Fibroblast of lung (primary cell): ENCODE measurements at places on chromosomes 2 and 18. TPM values are rescaled to one million over a fixed set of nuclear protein-coding genes. Genes with fewer than 3 reads are reported as not detected.

DNA sequence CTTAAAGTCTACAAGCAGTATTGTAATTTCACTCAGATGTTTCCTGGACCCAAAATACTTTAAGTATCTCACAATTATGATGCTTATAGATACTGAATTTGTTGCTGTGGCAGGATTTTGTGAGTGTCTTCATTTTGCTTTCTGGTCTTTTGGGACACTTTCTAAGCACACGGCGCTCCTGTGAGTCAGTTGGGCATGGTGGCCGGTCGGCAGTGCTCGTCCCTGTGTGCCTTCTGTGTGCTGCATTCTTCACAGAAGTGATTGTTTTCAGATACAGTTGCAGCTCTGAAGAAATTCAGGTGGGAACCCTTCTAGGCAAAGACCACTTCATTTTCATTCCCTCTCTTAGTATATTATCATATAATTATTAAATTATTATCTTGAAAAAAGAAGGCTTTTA is 273.3 kb downstream of the ZNF407 start:
- no peak overlapping the region for H3K4me3 ChIP-seq
- DNase-seq = no peak
- no peaks in the 10 kb centered on the region for H3K36me3 ChIP-seq
- H3K27ac ChIP-seq = no peak overlapping the region
- H3K27me3 ChIP-seq = no peaks in the 10 kb centered on the region
- no peaks in the 10 kb centered on the region for H3K4me1 ChIP-seq

DNA sequence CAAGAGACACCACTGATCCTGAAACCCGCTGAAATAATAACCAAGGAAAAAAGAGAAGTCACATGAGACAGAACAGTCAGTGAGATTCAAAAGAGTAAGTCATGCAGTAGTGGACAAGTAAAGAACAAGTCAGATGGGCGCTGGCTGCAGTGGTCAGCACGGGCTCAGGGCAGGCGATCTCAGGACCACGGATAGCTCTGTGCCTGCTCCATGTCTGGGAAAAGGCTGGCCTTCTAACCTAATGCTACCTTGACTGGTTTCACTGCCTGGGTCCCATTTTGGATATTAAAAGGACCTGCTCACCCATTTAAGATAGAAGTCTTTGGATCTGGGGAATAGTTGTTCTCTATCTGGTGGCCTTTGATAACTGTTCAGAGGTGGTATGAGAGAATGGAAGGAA is 61.7 kb upstream of the LCLAT1 start:
- no peak overlapping the region for H3K4me3 ChIP-seq
- peaks cover 3% of the 10 kb centered on the region for H3K27me3 ChIP-seq
- H3K4me1 ChIP-seq = no peaks in the 10 kb centered on the region
- peak; percentile 48 for DNase-seq

GRCh38 chr2:28357055-28357454 is 35.6 kb upstream of the FOSL2 start:
- no peak overlapping the region for H3K27ac ChIP-seq
- no peaks in the 10 kb centered on the region for H3K27me3 ChIP-seq
- no peak overlapping the region for H3K4me3 ChIP-seq
- H3K36me3 ChIP-seq = no peaks in the 10 kb centered on the region

GRCh38 chr2:151918308-151918707 is 90.1 kb upstream of the ARL5A start:
- no peak overlapping the region for H3K27ac ChIP-seq
- no peak for DNase-seq
- H3K4me1 ChIP-seq = no peaks in the 10 kb centered on the region

DNA sequence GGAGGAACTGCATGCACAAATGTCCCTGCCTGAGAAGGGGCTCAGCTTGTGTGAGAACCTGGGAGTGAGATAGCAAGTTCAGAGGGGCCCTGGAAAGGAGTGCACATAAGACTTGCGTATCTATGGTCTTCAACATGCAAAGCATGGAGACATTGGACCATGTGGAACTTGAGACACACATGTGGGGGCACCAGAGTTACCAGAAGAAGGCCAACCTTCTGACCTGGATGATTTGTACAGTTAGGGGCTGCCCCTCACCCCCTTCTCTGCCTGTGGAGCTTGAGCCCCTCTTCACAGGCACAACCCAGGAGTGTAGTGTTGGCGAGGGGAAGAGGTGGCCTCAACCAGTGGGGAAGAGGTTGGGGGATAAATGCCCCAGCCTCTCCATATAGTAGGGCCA is 165.0 kb upstream of the ARL4C start:
- no peak overlapping the region for H3K4me3 ChIP-seq
- H3K36me3 ChIP-seq = no peaks in the 10 kb centered on the region
- no peak for DNase-seq
- H3K4me1 ChIP-seq = no peaks in the 10 kb centered on the region
- no peaks in the 10 kb centered on the region for H3K27me3 ChIP-seq
- no peak overlapping the region for H3K27ac ChIP-seq

DNA sequence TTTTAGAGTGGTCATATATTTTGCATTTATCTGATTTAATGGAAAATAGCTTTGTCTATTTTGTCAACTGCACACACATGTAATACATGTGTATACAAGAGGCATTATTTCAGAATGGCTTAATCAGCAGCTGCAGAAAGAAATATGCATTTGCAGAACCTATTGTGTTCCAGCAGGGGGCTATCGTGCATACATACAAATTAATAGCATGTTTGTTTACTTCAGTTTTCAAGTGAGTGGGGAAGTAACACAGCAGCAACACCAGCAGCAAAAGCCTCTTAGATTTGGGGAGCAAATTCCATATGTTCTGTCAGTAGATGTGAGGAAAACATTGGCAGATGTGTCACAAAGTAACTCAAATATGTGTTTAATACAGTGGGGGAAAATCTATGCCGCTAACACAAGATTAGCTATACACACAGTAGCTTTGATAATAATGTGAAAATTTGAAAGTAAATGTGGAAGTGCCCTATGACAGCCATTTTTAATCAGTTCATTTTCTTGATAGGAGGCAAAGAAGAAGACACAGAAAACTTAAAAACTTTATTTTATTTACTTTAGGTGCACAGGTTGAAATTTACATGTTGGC is 218.1 kb downstream of the WDR7 start:
- H3K36me3 ChIP-seq = no peaks in the 10 kb centered on the region
- DNase-seq = peak; percentile 50
- H3K27ac ChIP-seq = no peak overlapping the region
- no peaks in the 10 kb centered on the region for H3K4me1 ChIP-seq
- no peaks in the 10 kb centered on the region for H3K27me3 ChIP-seq

DNA sequence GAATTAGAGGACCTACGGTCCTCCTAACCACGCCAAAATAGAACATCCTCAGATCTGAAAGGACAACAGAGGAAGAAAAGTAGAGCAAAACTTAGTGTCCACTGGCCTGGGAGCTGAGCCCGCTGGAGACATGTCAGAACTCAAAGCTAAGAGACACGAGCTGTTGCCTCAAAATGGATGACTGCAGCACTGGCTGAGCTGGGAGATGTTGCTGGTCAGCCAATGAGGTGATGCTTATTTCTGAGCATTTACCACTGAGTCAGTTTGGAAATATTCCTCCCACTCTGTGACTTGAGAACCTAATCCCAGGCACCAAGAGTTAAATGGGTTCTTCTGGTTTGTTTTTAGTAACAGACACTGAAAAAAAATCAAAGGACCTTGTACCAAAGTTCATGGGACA is 32.6 kb downstream of the FBXO15 start:
- no peak overlapping the region for H3K27ac ChIP-seq
- peak; percentile 79 for DNase-seq
- no peaks in the 10 kb centered on the region for H3K36me3 ChIP-seq
- H3K4me3 ChIP-seq = no peak overlapping the region

DNA sequence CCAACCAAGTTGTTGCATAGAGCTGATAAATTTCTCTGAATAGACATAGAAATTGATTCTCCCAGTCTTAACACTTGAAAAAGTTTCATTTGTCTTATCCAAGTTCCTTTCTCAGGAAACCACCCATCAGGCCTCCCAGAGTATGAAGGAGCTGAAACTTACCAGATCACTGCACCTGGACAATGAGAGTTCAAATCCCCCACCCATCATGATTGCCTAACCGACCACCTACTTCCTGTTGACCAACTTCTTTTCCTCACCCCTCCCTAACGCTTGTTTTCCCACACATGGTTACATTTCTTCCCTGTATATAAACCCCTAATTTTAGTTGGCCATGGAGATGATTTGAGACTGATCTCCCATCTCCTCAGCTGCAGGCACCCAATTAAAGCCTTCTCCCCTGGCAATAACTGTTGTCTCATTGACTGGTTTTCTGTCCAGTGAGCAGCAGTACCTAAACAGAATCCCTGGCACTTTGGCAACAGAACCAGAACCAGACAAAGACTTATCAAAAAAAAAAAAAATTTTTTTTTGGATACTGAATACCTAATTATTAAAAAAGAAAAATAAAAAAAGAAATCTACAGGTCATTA is 103.0 kb downstream of the SPIRE1 start:
- DNase-seq = no peak
- no peaks in the 10 kb centered on the region for H3K27me3 ChIP-seq
- no peaks in the 10 kb centered on the region for H3K36me3 ChIP-seq
- H3K4me1 ChIP-seq = peaks cover 3% of the 10 kb centered on the region
- no peak overlapping the region for H3K4me3 ChIP-seq

DNA sequence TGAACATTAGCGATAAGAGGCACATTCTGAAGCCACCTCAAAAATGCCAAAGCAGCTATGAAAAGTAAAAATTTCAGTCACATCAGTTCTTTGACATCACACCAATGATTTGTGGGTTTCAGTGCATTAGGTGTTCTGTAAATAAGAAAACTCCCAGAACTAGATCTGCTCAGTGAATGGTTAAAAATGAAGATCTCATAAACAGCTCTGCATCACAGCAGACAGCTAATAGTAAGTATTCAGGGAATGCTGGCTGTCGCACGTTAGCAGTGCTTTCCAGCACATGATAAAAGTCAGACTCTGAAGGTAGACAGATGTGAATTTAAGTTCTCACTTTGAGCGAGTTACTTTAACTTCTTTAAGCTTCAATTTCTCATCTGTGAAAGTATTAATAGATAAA is 154.9 kb downstream of the SATB2 start:
- no peak overlapping the region for H3K4me3 ChIP-seq
- H3K36me3 ChIP-seq = peaks cover 2% of the 10 kb centered on the region
- DNase-seq = peak; percentile 82

- H3K4me3 ChIP-seq = no peak overlapping the region
- no peaks in the 10 kb centered on the region for H3K4me1 ChIP-seq
- DNase-seq = no peak
- H3K36me3 ChIP-seq = no peaks in the 10 kb centered on the region
- H3K27me3 ChIP-seq = no peaks in the 10 kb centered on the region
- no peak overlapping the region for H3K27ac ChIP-seq
These were observed 20.6 kb upstream of the DSG4 start for GRCh38 chr18:31356025-31356424.

DNA sequence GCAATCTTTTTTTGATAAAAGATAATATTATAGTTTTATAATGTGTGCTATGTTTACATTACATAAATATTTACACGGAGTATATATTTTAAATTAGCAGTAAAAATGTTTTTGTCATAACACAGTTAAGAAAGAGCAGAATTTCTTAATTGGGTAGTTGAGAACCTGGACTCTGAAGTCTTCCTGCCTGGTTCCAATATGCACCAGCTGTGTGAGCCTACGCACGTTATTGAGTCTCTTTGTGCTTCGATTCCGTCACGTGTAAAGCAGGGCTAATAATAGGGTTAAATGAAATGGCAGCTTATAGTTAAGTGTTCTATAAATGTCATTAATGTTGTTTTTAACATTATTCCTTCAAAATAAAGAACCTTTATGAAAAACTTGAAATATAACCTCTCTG is 1.2 kb upstream of the CCDC88A start:
- peak overlapping the region; percentile 81 for H3K4me3 ChIP-seq
- H3K27ac ChIP-seq = no peak overlapping the region
- peaks cover 6% of the 10 kb centered on the region for H3K4me1 ChIP-seq
- DNase-seq = no peak

Gene AFF3
- 0.26 and 0.50 TPM in 2 replicates for total RNA-seq

Gene CDH7
- total RNA-seq = not detected in 2 replicates

Gene GMCL1
- total RNA-seq = 7.7 and 9.1 TPM in 2 replicates

Gene EPHA4
- total RNA-seq = 12.8 and 21.0 TPM in 2 replicates

Gene CCDC148
- total RNA-seq = 1.0 and 1.2 TPM in 2 replicates

Gene GKN2
- not detected in 2 replicates for total RNA-seq

Gene DAW1
- not detected in 2 replicates for total RNA-seq

Gene LYG2
- not detected in 2 replicates for total RNA-seq

Gene IL36A
- total RNA-seq = not detected in 2 replicates
